ENCODE measurements at places on chromosomes 1 and 21.

- DNase-seq, result no peak
Observed at GRCh38 chr21:29939924-29940275, at the start of gene GRIK1. GRIK1 (minus strand) TSS chr21:29939996.

- DNase-seq, result no peak
Observed at GRCh38 chr1:235749755-235750300, 100.2 kb upstream of the GNG4 start.

- peak; percentile 29 for DNase-seq
Observed at GRCh38 chr1:41728403-41729202, 190.1 kb downstream of the HIVEP3 start.

- no peak for DNase-seq
Observed at GRCh38 chr1:247535402-247535801, 838 bp downstream of the OR2C3 start.
